T-helper 2 cell treated with Interferon-gamma antibody and Interleukin-4, amounts not matched to agents 5 μg/mL and 100 μg/mL, for 36 hours (primary cell): ENCODE measurements at places on chromosomes 2 and 18.
A peak's percentile ranks its signal among the peaks of the same experiment; 100 is the strongest.

GRCh38 chr2:135948141-135948540 is 37.3 kb downstream of the DARS1 start:
- DNase-seq = no peak

DNA sequence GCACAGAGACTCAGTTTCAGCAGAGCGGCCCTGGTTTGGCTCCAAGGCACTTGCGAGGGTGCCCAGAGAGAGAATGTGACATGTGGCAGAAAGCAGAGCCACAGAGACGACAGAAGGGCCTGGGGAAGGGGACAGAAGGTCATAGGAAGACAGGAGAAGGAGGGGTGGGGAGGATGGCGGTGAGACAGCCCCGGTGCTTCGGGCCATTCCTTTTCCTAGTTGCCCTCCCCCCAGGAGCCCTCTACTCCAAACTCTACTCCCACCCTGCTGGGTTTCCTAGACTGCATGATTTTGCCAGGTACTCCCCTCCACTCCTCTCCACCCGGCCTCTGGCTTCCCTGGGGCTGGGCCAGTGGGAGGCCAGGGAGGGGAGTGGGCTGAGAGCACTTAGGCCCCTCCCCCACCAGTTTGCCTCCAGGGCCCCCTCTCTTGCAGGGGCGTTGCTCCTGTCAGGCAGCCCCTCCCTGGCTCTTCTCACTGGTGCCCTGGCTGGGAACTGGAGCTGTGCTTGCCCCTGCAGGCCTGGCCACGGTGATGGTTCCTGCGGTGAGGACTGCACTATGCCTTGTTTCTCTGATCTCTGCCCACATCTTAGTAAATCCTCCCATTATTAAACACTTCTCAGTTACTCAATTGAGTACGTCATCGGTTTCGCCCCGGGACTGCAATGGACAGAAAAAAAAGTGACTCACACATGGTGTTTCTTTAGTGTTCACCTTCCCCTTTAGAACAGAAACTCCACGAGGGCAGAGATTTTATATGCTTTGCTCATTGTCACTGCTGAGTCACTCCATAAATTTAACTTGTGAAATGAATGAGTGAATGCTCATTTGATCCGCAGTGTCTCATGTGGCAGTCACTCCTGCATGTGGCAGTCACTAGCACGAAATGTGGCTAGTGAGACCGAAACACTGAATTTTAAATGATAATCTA is 58.7 kb upstream of the SP3 start:
- DNase-seq = peak; percentile 57

DNA sequence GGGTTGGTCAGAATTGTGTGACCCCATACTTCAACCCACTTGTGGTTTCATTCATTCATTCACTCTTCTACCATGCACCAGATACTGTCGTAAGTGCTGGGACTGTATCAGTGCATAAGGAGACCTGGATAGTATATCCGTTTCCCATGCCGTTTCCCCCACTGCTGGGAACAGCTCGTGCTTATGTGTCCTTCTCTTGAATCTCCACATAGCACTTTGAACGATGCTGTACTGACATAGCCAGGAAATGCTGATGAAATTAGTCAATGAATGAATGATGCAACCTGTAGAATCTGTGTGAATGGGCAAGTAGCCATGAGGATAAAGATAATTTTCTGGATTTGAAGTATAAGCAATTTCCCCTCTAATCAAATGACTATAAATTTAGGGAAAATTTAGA is 276.1 kb downstream of the BCL2 start:
- DNase-seq = no peak

DNA sequence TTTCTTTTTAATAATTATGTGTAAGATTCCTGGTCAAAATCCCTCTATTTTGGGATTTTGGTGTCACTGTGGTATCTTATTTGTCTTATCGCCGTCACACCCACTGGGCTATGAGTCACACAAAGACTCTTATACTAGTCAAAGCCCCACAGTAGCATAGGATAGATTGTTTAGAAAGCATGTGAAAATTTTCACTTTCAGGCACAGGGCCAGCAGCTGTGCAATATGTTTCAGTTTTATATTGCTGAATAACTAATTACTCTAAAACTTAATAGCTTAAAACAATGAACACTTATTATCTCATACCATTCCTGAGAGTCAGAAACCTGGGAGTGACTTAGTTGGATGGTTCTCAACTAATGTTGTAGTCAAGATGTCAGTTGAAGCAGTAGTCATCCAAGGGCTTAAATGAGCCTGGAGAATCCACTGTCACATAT is 24.0 kb downstream of the CFAP210 start:
- DNase-seq = no peak

DNA sequence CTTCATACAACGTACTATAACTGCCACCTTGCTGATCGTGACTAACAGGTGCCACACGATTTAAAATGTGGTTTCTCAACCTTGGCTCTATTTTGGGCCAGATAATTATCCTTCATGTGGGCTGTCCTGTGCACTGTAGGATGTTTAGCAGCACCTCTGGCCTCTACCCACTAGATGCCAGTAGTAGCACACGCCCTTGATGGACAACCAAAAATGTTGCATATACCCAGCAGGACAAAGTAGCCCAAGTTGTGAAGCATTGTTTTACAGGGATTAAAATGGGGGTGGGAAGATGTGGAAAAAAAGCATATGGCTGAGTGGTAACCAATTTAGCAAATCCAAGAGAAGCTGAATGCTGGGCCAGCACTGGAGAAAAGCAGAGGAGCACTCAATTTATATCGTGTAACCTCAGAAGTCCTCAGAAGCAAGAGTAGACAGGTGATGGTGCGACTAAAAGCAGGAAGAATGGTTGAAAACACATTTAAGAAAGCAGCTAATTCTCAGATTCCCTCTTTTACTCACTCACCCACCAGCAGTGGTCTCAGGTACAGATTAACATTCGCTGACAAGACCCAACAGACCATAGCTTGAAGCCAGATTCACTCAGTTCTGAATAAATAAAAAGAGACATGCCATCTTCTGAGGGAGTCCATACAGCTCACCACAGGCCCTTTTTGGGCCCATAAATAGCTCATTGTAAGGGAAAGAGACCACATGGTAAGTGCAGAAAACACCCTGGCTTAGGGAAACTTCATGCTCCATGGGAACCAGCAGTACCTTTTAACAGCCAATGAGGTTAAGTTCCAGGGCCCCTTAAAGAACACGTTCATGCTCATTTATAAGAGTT is 50.6 kb downstream of the RAPH1 start:
- DNase-seq = peak; percentile 44

DNA sequence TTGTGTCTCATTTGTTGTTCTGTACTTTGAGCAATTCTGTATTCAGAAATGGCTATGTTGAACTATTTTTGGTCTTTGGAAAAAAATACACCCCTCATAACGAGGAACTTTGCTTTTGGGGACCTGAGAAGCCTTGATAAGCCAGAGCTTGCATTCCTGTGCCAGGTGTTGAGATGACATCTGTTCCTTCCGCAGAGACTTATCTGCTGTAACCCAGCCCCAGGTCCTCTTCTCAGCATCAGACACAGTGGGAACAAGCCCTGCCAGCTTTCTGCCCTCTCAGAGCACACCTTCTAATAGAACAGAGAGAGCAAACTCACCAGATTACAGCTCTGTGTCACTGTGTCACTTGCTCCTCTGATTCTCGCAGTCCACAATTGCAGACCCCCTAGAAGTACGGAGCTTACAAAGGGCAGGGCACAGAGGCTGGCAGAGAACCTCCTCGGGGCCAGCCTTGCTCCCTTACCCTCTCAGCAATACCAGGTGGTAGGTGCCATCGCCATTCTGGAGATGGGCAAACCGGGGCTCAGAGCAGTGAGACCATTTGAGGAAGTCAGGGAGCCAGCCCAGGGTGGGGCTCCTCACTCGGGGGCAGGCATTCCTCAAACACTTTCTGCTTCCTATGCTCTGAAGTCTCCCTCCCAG is 97.4 kb downstream of the DDX1 start:
- DNase-seq = no peak

GRCh38 chr2:234691214-234691575 is 194.3 kb upstream of the ARL4C start:
- DNase-seq = no peak

- no peak for DNase-seq
These were observed 130.9 kb downstream of the ZNF407 start for GRCh38 chr18:74728586-74728985.

DNA sequence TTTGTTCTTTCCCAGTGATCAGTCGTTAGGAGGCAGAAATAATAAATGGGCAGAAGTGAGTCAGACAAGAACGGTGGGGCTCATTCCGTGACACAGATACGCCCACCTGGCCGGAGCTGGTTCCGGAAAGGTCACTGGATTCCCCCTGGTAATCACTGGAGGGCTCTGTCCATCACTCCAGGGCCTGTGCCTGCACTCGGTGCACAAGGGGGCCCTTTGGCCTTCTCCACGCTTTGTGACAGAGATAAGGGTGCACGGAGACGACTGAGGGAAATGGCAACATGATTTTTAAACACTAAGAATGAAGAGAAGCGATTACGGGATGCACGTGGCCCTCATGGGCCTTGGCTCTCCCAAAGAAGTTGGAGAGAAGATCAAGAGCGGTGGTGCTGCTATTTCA is 84.4 kb downstream of the PTGR3 start:
- no peak for DNase-seq

DNA sequence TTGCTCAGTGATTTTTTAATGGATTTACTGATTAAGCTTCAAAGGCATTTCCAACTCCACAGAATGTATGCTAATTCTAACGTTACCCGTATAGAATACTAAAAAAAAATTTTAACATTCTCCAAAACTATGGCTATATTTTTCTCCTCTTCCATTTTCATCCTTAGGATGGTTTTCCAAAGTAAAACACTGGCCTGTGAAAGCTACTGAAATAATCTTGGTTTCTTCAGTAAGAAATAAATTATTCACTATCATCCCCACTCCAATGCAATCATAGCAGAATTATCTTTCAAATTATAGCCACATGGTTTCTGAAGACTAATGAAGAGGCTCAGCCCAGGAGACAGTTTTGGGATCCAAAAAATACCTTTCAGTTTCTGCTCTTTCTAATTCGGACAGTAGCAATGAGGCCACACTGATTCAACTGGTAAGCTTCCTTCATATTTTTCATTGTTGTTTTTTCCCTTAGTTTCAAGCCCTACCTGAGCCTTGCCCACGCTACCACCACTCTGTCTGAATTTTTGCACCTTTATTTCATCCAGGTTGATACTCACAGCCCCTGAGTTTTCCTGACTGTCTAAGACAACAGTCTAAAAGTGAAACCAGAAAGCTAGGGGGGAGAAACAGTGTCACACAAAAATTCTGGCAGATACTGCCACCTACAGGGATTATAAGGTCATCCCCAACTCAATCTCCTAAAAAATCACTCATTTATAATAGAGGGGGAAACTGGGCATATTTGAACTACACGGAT is 887.9 kb downstream of the NRXN1 start:
- DNase-seq = no peak

- peak; percentile 81 for DNase-seq
These were observed 919 bp upstream of the CYP1B1 start for GRCh38 chr2:38076710-38077430.

- DNase-seq = no peak
These were observed 67.7 kb downstream of the TAF4B start for GRCh38 chr18:26293982-26294381.

DNA sequence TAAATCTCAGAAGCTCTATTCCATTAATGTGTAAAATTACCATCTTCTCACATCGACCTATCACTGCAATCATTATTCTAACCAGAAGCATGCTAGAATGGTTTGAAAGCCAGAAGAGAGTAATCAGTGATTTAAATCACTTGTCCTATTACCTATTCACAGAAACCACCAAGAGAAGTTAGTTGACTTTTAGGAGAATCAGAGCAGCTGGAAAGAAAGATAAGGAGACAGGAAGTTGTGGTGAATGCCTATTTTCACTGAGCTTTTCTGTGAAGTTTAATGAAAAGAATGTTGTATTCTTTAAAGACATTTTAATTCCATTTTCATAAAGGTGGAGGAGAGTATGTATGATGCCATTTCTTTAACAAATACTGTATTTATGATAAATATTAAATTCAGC is 352.6 kb upstream of the CRIM1 start:
- no peak for DNase-seq

DNA sequence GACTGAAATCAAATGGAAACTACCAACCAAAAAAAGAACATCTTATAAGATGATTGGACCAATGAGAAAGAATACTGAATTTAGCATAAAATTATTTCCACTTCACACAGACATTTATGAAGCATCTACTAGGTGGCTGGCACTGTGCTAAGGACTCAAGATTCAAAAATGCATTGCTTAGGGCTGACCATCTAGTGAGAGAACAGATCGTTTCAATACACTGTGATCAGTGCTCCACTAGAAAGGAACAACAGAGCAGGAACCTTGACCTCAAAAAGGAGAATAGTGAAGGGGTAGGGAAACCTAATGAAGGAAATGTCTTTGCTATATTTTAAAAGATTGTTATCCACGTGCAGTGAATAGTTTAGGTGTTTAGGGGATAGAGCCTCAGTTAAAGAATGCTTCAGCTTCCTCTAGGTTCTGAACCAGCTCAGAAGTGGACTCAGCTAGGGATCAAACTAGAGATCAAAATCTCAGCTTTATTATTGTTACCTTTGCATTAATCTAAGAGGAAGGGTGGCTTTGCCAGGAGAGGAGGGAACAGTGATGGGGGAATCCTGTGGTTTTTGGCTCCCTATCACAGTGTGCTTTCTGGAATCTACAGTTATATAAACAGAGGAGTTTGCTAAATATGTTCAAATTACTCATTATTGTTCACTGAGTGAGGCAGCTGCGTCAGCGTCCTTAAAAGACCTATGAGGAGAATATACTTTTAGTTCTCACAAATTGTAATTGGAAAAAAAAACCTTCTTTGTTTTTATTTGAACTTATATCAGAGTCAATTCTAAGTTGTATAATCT is 16.2 kb upstream of the BBS5 start:
- no peak for DNase-seq

- DNase-seq = no peak
These were observed 63.9 kb upstream of the ACVR1 start for GRCh38 chr2:157940024-157940423.

DNA sequence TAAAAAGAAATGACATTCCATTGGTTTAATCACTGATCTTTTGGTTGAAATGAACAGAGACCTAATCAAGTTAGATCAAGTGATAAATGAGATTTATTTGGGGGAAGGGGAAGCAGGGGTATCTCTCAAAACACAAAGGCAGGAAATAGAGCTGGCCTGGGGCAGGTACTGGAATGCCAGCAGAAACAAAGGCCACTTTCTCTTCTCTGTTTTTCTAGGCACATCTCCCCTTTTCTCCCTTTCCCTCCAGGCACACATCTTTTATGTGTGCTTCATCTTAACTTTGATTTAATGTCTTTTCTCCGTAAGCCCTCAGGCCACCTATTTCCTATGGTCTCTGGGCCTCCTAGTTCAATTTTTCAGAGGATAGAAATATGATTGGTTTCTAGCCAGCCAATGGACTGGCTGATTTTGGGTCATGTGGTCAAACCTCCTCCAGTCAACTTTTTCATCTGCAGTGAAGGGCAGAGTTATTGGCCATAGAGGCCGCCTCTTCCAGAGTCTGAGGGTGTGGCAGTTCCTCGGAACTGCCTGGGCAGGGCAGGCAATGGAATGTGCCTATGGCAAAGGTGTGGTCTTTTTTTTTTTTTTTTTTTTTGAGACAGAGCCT is 58.9 kb upstream of the FAM136A start:
- no peak for DNase-seq
